Small intestine (tissue), 16 donors: ENCODE measurements at places on chromosomes 1 and 21.

DNA sequence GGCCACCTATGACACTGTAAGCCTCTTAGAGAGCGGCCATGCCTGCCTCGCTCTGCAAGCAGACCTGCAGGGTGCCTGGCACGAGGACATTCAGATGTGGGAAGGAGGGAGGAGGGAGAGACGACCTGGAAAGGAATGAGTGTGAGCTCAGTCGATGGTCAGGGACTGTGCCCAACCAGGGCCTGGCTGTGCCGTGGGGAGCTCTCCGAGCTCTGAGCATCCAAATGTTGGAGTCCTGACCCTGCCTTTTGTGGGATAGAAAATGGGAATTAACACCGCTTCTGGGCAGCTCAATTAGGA, 7.3 kb downstream of the CSTB start:
- peaks cover 24% of the 10 kb centered on the region for H3K36me3 ChIP-seq
- H3K27me3 ChIP-seq: no peaks in the 10 kb centered on the region
- H3K4me1 ChIP-seq: peaks cover 25% of the 10 kb centered on the region
- no peak overlapping the region for H3K4me3 ChIP-seq
- no peak for DNase-seq

DNA sequence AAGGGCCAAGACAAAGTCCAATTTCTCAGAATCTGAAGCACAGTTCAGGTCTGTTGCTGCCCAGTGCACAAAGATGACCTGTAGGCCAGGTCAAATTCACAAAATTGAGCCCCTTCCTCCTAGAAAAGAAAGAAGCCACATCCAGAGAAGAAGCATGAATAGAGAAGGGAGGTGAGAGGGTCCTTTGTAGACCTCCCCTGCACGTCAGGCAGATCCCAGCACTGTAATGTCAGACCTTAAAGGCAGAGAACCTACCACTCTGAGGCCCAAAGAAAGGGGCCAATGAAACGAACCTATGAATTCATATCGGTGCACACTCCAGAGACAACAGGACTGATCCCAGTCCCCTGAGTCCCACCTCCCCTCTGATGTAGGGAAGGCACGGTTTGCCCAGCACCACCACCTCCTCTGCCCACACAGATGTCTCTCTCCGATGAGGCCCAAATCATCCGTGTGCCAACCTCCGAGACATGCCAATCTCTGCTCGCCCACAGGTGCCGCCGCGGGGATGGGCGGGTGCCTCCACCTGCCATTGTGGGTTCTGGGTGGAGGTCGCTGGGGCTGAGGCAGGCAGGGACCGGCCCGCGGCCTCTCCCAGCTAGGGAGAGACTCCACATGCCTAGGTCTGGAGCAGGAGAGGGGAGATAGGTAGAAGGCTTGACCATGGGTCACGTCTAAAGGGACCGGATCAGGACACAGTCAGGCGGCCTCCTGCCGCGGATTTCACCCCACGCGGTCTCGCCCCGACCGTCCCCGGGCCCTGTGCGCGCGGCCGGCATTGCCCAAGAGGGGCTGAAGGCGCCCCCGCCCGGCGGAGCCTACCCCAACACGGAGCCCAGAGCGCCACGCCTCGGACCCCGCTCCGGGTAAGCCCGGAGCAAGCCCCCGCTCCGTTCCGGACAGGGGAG, 42.1 kb downstream of the RRAGC start:
- no peak overlapping the region for H3K27ac ChIP-seq
- H3K27me3 ChIP-seq: no peaks in the 10 kb centered on the region

DNA sequence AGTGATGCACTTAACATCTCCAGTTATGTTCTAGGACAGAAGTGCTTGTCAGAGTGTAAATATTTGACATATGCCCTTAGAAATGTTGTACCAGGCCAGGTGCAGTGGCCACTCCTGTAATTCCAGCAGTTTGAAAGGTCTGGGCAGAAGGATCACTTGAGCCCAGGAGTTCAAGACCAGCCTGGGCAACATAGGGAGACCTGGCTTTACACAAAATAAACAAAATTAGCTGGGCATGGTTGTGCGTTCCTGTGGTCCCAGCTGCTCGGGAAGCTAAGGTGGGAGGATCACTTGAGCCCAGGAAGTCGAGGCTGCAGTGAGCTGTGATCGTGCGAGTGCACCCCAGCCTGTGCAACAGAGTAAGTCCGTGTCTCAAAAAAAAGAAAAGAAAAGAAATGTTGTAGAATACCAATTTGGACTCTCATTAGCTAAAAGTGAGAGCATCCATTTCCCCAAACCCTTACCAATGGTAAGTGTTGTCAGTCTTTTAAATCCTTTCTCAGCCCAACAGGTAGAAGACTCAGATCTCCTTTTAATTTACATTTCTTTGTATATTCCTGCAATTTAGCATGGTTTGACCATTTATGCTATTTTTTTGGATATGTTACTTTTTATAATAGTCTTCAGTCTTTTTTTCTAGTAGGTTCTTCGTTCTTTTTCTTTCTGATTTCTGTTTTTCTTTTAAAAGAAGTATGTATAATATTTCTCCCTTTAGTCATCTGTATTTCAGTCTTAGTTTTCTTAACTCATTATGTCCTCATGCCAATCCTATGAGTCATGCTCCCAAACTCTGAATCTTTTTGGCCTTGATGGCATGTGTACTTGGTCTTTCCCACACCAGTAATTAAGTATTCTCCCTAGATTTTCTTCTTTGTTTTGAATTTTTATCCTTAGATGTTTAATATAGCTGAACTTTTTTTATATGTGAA, 74.4 kb downstream of the CAMTA1 start:
- no peak overlapping the region for H3K4me3 ChIP-seq
- no peaks in the 10 kb centered on the region for H3K4me1 ChIP-seq
- no peak for DNase-seq
- peaks cover 13% of the 10 kb centered on the region for H3K36me3 ChIP-seq
- H3K27ac ChIP-seq: no peak overlapping the region

- no peaks in the 10 kb centered on the region for H3K36me3 ChIP-seq
- no peaks in the 10 kb centered on the region for H3K27me3 ChIP-seq
- no peak overlapping the region for H3K4me3 ChIP-seq
- no peaks in the 10 kb centered on the region for H3K4me1 ChIP-seq
Measured at GRCh38 chr1:166915941-166916340, 39.9 kb upstream of the TADA1 start.

- H3K4me1 ChIP-seq: peaks cover 67% of the 10 kb centered on the region
- no peak overlapping the region for H3K4me3 ChIP-seq
- H3K36me3 ChIP-seq: no peaks in the 10 kb centered on the region
- H3K27ac ChIP-seq: no peak overlapping the region
- no peak for DNase-seq
Measured at GRCh38 chr1:94806441-94806871, 13.7 kb upstream of the SLC44A3 start.

- no peak for DNase-seq
- H3K4me1 ChIP-seq: no peaks in the 10 kb centered on the region
- no peaks in the 10 kb centered on the region for H3K36me3 ChIP-seq
Measured at GRCh38 chr21:45041351-45041805, 33.0 kb upstream of the ADARB1 start.

- no peak for DNase-seq
- no peak overlapping the region for H3K4me3 ChIP-seq
- no peak overlapping the region for H3K27ac ChIP-seq
- no peaks in the 10 kb centered on the region for H3K4me1 ChIP-seq
- H3K27me3 ChIP-seq: no peaks in the 10 kb centered on the region
- H3K36me3 ChIP-seq: no peaks in the 10 kb centered on the region
Measured at GRCh38 chr1:60913039-60913438, 169.3 kb upstream of the NFIA start.

DNA sequence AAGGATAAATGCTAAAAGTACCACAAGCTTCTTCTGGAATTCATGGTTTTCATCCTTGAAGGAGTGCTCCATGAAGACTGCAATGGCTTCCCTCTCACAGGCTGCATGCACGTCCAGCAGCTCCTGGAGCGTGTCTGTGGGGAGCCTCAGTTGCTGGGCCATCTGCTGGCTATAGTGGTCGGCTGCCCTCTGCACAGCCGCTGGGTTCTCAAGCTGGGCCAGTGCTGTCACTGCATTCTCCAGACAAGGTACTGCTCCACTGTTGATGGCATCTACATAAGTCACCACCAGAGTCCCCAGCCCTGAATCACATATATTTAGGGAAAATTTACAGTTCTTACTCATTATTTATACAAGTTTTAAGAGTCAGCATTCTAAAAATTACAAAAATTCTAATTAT, 8.7 kb downstream of the GBP4 start:
- H3K4me1 ChIP-seq: no peaks in the 10 kb centered on the region
- DNase-seq: no peak
- H3K27me3 ChIP-seq: no peaks in the 10 kb centered on the region
- H3K36me3 ChIP-seq: peaks cover 5% of the 10 kb centered on the region
- H3K4me3 ChIP-seq: no peak overlapping the region
